Right hindlimb (tissue), 1 donor: ENCODE measurements at places on chromosomes 16 and 17.

DNA sequence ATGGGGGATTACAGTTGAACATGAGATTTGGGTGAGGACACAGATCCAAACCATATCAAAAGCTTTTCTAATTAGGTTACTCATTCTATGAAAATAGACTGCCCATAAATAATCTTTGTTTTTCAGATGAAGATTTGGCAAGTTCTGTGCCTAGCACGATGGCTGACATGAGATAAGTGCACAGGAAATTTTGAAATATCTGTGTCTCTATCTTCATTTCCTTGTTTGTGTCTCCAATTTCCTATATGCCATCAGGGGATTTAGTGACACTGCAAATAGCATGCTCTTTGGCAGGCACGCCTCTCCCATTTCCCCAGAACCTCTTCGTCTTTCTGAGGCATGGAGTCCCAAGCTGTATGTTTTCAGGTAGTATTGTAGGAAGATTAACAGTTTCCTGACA, 544.6 kb downstream of the CDH13 start:
- no peak for DNase-seq

GRCh38 chr17:42526031-42526444, 10.0 kb upstream of the NAGLU start:
- no peak for DNase-seq

DNA sequence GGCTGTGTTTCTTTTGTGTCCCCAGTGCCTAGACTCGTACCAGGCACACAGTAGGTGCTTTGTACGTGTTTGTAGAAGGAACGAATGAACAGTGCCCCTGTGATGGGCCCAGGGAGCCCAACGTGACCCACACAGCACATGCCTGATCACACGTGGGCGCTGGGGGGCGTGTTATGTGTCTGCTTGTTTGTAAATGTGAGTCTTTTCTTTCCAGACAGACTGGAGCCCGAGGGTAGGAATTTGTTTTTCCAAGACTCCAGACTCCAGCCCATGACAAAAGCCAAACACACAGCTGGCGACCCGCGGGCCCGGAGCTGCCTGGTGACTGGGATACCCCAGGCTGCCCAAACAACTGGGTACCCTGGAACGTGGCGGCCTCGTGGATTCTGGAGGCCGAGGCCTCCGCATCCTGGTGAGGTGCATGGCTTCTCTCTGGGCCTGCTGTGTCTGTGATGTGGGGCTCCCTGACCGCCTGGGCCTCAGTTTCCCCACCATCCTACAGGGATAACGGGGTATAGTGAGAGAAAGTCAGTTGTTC, 14.9 kb upstream of the CBFA2T3 start:
- no peak for DNase-seq

DNA sequence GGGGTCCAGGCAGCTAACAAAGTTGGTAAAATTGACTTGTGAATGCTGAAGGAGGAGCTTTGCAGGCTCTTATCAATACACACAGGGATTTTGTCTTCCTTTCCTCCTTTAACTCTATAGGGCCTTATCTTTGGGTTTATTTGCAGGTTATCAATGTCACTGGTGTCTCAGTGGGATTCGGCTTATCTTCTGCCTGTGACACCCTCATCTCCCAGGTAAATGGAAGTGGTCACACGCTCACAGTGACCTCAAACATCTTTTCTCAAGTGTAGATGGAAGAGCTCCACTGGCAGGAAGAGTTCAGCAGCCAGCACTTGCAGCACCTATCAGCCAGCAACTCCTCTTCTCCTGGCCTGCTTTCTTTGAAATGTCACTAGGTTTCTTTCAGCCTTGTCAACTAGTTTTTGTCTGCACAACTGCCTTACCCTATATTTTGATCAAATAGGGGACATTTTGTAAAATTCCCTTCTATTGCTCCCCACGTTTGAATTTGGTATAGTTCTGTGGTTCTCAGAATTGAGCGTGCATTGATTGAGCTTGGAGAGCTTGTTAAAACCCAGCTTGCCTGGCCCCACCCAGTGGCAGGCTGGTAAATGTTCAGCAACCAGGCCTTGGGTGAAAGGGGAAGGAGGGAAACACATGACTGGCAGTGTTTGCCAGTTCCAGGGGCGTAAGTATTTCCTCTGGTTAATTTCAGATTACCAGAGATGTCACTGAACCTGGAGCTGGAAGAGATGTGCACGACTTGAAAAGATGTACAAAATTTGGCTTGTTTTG, 12.8 kb downstream of the SLC47A1 start:
- DNase-seq = no peak

DNA sequence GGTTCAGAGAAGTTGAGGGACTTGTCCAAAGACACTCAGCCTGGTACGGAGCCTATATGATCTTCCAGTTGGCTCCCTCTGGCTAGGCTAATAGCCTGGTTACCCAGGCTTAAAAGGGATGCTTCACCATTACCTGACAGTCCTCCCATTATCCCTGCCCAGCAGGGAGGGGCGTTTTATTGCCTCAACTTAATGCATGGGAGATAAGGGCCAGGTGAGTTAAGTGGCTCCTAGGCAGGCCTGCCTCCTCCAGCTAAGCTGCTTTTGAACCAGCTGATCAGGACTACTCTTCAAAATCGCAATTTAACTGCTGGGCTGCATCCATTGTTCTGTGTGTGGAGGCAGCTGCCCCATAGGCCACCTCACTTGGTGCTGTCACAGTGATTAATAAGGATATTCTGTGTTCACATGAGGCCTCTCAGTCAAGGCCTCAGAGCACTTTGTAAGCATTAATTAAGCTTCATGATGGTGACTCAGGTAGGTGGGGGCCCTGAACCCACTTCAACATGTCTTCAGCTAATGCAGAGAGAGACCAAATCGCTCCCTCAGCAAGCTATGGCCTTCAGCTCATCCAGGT, 27.9 kb downstream of the SMPD3 start:
- no peak for DNase-seq

- DNase-seq = no peak
These were observed 45.2 kb upstream of the LGALS9 start for GRCh38 chr17:27585792-27586191.

- peak; percentile 47 for DNase-seq
These were observed 163.5 kb downstream of the CCT6B start for GRCh38 chr17:34797720-34798119.

GRCh38 chr16:48409839-48410632, 24.8 kb upstream of the SIAH1 start:
- DNase-seq = no peak

DNA sequence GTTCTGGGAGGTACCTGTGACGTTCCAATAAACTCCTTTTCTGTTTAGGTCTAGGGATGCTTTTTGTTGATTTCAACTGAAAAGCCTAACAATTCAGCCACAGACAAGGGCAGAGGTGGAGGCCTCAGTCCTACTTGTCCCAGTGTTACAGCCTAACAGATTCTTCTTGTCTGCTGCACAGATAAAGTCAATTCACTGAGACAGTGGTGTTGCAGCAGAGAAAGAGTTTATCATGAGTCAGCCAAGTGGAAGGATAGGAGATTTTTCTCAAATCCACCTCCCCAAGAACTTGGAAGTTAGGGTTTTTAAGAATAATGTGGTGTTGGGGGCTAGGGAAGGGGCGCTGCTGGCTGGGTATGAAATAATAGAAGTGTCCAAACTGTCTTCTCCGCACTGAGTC, 10.8 kb upstream of the TNFSF12 start:
- DNase-seq = no peak

DNA sequence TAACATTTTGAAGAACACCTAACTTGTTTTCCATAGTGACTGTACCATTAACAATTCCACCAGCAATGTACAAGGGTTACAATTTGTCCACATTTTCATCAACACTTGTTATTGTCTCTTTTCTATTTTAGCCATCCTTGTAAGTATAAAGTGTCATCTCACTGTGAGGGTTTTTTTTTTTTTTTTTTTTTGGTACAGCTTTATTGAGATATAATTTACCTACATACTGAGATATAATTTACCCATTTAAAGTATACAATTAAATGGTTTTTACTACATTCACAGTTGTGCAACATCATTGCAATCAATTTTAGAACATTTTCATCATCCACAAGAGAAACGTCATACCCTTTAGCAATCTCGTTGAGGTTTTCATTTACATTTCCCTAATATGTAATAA, 17.9 kb upstream of the TMIGD1 start:
- DNase-seq = no peak

DNA sequence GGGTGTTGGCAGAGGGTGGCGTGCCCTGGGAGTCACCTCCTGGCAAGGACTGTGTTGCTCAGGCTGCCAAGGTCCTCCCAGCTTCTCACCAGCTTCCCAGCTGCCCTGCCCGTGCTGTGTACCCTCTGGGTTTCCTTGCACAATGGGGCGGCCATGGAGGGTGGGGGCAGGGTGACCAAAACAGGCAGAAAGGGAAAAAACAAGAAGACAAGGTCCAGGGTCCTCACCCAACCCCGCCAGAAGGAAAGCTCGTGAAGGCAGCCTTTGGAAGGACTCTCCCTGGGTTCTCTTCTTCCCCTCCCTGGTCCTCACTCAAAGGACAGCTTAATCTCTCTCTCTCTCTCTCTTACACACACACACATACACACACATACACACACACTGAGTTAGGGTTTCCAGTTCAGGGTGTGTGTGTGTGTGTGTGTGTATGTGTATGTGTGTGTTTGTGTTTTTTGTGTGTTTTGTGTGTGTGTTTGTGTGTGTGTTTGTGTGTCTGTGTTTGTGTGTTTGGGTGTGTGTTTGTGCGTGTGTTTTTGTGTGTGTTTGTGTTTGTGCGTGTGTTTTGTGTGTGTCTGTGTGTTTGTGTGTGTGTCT, 2.0 kb downstream of the SLC13A5 start:
- DNase-seq = no peak

- no peak for DNase-seq
These were observed 20.2 kb downstream of the METTL22 start for GRCh38 chr16:8641671-8642070.

- DNase-seq = no peak
These were observed 11.2 kb upstream of the CACNA1H start for GRCh38 chr16:1141716-1142115.

GRCh38 chr17:44386182-44386525, 3.3 kb downstream of the ITGA2B start:
- no peak for DNase-seq
